ENCODE measurements at places on chromosomes 12 and 14.

- no peak for ATAC-seq
Measured at GRCh38 chr14:104333646-104334423, 195.4 kb downstream of the KIF26A start.

GRCh38 chr12:49357103-49357678 lies 10.1 kb upstream of the SPATS2 start:
- no peak for ATAC-seq

- ATAC-seq, result no peak
Measured at GRCh38 chr12:89859508-89860220, 151.0 kb upstream of the ATP2B1 start.

DNA sequence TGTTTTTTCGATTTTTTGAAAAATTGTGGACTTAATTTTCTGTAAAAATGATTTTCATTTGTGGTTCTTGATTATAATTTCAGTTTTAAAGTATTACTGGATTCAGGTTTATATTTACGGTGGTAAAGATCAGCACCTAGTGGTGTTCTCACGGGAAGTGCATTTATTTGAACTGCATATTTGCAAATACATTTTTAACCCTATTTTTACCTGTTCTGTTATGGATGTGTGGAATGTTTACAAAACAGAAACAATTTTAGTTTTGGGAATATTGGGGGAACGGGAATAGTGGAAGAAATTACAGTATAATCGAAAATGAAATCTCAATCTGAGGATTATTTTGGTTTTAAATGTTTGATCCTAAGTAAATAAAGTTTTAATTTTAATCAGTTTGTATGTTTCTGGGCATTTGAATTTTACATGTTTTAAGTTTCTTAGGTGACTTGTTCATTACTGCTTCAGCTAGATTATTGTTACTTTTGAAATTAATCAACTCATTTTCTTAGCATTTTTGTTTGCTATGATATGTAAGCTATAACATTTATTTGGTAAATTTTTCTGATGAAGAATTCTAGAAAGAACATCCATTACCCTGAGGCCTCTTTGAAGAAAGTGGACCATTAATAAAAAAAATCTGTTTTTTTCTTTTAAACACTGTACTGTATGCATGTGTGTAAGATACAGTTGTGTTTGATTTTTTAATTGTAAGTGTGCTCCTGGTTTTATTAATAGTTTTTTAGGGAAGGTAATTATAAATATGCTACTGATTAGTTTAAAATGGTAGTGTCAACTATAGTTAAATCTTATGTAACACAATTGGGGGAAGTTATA lies 942 bp downstream of the ATF7IP start:
- ATAC-seq, result no peak

GRCh38 chr14:22883173-22883976 lies at the start of gene REM2:
REM2 (plus strand) TSS chr14:22883222; CDS start chr14:22883288, 66 bp downstream.
- ATAC-seq, result no peak

DNA sequence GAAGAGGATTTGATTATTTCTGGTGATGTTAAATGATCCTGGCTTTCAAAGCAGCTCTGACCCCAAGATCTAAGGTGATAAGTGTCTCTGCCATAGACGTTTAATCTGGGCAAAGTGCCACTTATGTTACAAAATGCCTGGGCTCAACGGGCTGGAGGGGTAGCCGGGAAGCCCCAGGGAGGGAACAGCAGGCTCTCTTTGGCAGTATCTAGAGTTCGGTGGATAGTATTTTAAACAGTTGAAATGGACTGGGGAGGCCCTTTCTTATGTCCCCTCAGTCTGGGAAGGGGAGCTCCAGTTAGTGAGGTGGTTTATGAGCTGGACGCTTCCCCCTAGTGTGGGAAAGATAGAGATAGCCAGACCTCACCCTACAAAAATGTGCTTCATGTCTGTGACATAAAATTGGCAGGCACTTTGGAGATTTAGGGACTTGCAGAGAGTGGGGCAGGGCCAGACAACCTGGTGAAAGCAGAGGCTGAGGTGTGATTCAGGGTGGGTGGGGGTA lies 5.5 kb upstream of the HOXC11 start:
- ATAC-seq, result no peak

DNA sequence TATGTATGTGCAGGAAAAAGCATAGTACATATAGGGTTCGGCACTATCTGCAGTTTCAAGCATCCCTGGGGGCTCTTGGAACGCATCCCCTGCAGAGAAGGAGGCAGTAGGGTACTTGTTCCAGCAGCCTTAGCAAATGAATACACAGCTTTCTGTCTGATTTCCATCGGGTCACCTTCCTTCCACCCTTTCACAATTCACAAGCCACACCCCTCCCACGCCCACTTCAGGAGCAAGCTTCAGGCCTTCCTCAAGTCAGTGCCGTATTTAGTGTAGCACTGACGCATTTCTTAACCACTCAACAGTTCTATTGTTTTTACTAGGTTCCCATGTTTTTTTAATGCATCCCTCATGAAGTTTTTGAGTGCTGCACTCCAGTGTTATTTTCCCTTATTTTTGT lies 64.2 kb downstream of the CLMN start:
- no peak for ATAC-seq

GRCh38 chr12:25979563-25979962 lies 21.1 kb downstream of the RASSF8 start:
- ATAC-seq, result no peak

DNA sequence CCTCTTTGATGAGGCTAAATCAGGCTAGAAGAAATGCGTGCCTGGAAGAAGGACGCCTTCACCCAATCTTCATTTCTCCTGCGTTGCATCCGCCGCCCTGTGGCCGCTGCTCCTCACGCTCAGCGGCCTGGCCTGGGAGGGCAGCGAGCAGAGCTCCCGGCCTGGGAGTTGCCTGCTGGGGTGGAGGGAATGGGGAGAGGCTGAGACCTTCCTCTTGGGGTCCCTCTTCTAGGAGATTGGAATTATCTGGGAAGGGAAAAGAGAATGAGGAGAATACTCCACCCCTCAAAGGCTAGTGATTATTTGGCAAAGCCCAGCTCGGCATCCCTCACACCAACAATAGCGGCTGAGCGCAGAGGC lies 2.4 kb upstream of the HOXC12 start:
- no peak for ATAC-seq

DNA sequence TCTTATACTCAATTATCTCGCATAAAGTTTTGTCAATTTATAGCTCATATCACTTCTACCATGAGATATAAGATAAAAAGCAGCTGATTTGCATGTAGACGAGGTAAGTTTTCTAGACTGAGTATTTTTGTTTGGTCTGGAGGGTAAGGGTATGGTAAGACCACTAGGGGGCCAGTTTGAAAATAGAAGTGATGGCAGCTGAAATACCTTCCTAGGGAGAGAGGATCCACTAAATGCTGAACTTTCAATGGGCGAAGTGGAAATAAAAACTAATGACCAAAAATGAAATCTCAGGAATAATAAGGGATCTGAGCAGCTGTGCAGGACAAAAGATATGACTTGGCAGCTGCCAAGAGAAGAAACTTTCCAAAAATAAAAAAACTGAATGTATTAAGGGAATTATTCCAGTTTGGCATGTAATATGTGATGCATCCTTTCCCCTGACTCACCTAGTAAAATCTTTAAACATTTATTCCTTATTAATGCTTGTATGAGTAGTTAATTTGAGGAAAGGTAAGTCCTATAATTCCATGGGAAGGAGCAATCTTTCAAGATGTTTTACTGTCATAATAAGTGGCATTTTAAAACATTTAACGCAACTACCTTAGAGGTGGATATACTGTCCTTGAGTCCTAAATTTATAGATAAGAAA lies 754.5 kb downstream of the C12orf50 start:
- ATAC-seq, result no peak

GRCh38 chr12:21888276-21888863 lies 52.9 kb downstream of the ABCC9 start:
- ATAC-seq, result no peak

DNA sequence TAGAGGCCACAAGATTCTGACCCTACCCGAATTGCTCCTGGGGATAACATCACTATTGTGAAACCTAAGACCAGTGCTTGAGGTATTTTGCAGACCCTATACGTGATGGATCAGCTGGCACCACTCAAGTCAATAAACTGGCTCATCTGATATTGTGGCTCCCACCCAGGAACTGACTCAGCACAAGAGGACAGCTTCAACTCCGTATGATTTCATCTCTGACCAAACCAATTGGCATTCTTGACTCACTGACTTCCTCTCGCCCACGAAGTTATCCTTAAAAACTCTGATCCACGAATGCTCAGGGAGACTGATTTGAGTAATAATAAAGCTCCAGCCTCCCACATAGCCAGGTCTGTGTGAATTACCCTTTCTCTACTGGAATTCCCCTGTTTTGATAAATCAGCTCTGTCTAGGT lies 1036.1 kb upstream of the TMEM132C start:
- no peak for ATAC-seq

- ATAC-seq, result no peak
Measured at GRCh38 chr14:35072226-35072625, 26.2 kb downstream of the FAM177A1 start.

GRCh38 chr12:23671881-23672280 lies 277.6 kb downstream of the SOX5 start:
- no peak for ATAC-seq

GRCh38 chr14:91232603-91233002 lies 11.9 kb downstream of the GPR68 start:
- no peak for ATAC-seq

GRCh38 chr12:131536337-131536736 lies 174.6 kb upstream of the SFSWAP start:
- ATAC-seq, result no peak

GRCh38 chr12:116665666-116666304 lies 72.1 kb downstream of the SPRING1 start:
- ATAC-seq, result no peak

DNA sequence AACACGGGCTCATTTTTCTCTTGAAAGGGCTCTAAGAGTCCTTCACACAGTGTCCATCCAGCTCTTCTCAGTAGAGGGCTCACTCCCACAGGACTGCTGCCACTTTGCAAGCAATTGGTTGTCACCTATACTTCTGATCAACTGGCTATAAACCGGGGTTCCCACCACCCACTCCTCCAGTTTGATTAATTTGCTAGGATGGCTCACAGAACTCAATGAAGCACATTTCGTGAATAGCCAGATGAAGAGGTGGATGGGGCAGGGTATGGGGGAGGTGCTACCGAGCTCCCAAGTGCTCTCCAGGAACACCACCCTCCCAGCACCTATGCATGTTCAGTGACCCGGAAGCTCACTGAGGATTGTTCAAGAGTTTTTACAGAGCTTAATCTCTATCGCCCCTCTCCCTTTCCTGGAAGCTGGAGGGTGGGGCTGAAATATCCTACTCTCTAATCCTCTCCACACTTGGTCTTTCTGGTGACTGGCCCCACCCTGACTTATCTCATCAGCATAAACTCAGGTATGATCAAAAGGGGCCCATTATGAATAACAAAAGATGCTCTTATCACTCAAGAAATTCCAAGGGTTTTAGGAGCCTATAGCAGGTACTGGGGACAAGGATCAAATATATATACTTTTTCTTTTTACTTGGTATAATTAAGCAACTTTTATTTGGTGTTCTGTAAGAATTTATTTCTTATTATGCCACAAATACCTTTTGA lies 13.9 kb upstream of the EGLN3 start:
- ATAC-seq, result no peak

GRCh38 chr14:66746316-66747006 lies 238.5 kb downstream of the GPHN start:
- ATAC-seq, result no peak

- peak; percentile 75 for ATAC-seq
Measured at GRCh38 chr12:106090591-106091445, 47.9 kb downstream of the NUAK1 start.

- ATAC-seq, result no peak
Measured at GRCh38 chr12:5989621-5990020, 44.6 kb upstream of the ANO2 start.

- ATAC-seq, result peak; percentile 49
Measured at GRCh38 chr12:607541-608001, 55.7 kb downstream of the NINJ2 start.

- ATAC-seq, result no peak
Measured at GRCh38 chr14:21382095-21382494, 1.7 kb downstream of the SUPT16H start.

GRCh38 chr12:47709671-47710070 lies 3.8 kb upstream of the RPAP3 start:
- no peak for ATAC-seq

DNA sequence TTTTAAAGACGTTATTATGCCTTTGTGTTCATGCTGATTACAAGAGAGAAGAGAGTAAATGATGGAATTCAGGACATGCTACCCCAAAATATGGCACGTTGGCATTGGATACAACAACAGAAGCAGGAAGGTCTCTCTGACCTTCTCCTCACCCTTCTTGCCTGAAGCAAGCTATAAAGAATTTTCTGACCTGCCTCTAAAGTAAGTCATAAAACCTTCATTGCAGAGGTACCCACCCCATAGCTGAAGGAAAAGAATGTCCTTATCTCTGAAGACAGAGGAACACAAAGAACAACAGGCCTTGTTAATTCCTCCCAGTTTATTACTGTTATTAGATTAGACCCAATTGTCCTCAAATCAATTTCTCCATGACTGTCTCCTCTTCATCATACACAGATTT lies 176.2 kb downstream of the FBXL14 start:
- no peak for ATAC-seq

DNA sequence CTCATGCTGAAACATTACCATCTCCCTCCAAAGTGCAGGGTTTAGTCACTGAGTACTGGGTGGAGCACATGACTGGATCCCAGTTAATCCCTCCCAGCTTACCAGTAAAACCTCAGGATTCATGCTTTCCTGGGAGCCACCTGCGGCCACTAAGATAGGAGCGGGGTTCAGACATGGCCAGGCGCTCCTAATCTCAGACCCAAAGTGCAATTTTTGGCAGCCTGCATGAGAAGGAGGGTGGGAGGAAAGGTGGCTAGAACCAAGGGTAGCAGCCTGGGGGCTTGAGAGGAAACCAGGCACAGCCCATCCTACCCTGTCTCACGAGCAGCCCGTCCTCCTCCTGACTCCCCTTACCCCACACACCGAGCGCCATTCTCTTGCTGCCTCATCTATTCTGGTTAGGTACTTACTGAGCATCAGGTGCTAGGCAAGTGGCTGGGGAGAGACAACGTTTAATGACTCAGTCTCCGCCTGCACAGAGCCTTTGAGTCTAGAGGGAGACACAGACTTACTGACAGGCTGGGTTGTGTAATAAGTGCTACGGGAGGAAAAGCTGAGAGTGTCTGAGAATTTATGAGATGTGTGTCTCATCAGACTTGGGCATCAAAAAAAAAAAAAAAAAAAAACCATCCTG lies 9.9 kb downstream of the GPRC5A start:
- peak; percentile 86 for ATAC-seq

DNA sequence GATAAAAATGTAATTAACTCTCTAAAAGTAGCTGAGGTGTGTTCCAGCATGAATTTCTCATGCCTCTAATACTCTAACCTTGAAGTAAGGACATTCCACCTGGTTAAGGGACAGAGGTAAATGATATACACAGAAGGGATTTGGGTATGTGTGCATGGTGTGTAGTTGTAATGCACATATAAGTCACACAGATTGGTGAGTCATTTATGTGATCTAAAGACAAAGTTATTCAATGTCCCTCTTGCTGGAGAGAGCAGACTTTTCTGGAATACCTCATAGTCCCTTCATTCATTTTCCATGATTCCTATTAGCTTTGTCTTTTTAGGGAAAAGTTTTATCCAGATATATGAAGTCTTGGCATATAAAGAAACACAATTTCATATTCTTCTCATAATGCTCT lies 234.9 kb downstream of the SNAPC1 start:
- ATAC-seq, result no peak
